Heart left ventricle (tissue), 16 donors: ENCODE measurements at places on chromosomes 2 and 18.

DNA sequence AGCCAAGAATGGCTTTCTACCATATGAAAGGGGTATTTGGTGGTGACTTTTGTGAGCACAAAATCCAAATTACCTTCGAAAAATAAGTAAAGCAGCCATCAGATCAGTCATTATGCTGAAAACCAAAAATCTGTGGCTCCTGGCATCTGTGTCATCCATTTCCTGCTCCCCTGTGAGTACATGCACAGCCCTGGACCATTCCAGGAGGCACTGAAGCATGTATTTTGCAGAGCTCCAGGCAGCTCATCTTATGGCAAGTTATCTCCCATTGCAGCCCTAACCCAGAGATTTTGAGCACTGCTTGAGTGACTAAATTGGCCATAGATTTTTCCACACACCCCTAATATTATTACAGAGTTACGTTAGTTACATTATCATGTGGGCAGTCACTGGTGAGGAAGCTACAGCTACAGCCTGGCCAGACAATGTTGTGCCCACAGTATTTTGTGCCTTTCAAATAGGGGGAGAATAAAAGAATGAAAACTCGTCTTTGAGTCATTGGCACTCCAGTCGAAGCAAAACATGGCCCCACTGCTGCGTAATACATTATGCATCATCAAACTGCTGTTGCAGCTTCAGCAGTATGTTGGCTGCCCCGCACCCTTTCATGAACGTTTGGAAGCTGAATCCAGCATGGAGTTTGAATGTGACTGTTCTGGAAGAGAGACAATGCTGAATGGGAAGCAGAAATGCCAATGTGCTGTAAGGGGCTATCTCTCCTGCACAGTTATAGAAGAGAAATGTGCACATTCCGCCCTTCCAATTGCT, 702.2 kb downstream of the RNF144A start:
- no peak for DNase-seq

- no peak for DNase-seq
Measured at GRCh38 chr2:71215447-71215846, 11.5 kb downstream of the PAIP2B start.

DNA sequence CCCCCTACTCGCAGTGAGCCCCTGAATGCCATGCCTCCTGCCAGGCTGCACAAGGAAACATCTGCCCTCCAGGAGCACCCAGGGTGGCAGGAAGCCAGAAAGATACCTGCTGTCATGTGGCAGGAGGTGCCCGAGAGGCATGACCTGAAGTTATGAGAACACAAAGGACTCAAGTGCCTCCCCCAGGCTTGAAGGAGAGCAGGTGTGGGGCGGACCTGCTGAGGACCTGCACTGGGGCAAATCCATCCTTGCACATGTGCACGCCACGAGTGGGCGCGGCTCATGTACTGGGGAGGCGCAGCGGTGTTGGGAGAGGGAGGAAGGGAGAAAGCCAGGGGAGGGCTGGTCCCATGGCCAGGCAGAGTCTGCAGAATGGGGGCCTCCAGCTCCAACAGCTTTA, 26.9 kb downstream of the SDC1 start:
- no peak for DNase-seq

- DNase-seq, result no peak
Measured at GRCh38 chr18:48893608-48894600, 56.9 kb downstream of the SMAD7 start.

GRCh38 chr2:129775952-129776653, 203.4 kb upstream of the RAB6C start:
- DNase-seq, result no peak

- no peak for DNase-seq
Measured at GRCh38 chr2:239108459-239108858, 260.6 kb downstream of the TWIST2 start.

DNA sequence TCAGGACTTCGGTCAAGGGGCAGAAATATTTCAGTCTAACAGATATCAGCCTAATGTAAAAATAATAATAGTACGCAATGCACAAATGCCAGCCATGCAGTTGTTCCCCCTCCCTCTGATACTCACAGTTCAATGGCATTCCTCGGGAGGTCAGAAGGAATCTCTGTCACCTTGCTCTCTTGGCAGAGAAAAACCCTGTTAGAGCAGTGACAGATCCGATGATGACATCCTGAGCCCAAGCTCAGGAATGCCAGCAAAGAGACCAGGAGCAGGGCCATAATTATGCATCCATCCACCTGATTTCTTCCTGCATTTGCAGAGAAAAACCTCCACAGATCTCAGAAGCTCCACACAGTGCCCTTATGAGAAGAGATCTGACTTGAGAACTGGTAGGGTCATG, at the start of gene FSHR:
Gene FSHR (minus strand): TSS at position 376 of the 400 bp plus-strand sequence. CDS start 98 bp downstream, at position 278.
- no peak for DNase-seq

GRCh38 chr2:145412155-145412554, 892.2 kb upstream of the ZEB2 start:
- DNase-seq, result no peak
